ENCODE measurements at places on chromosomes 2 and 18. TPM values are rescaled to one million over a fixed set of nuclear protein-coding genes. Genes with fewer than 3 reads are reported as not detected.

DNA sequence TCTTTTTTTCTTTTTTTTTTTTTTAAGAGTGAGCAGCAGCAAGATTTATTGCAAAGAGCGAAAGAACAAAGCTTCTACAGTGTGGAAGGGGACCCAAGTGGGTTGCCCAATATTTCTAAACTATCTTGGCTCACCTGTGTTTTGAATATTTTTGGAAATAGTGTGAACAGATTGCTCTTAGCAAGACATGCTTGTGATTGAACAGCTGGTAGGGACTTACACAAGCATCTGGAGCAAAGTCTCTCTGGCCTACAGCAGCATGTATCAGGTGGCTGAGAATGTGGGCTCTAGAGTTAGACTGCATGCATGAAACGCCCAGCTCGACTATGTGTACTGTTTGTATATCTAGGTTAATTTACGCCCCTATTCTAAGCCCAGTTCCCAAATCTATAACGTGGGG is 40.3 kb upstream of the FBXO11 start:
- no peak for DNase-seq

GRCh38 chr2:109270505-109271312 is 141.7 kb downstream of the SH3RF3 start:
- DNase-seq, result no peak

DNA sequence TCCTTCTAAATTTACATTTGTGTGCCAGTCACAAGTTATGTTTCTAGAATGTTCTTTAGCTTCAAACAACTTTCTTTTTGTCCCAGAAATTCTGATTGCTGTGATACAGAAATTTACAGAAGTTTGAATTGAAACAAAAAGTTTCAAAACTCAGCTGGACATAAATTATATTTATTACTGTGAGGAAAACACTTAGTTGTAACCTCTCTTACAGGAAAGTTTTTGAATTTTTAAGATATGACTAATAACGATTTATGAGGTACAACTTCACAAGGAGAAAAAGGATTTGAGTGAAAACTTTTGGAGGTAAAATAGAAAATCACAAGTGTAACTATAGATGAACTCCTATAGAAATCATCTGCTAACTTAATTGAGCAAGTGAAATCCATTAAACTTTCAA is 205.3 kb downstream of the TMEM247 start:
- DNase-seq, result no peak

- no peak for DNase-seq
Observed at GRCh38 chr18:23779696-23780303, 90.5 kb downstream of the LAMA3 start.

SMAD2 gene
- total RNA-seq, result 97.8 TPM

DNA sequence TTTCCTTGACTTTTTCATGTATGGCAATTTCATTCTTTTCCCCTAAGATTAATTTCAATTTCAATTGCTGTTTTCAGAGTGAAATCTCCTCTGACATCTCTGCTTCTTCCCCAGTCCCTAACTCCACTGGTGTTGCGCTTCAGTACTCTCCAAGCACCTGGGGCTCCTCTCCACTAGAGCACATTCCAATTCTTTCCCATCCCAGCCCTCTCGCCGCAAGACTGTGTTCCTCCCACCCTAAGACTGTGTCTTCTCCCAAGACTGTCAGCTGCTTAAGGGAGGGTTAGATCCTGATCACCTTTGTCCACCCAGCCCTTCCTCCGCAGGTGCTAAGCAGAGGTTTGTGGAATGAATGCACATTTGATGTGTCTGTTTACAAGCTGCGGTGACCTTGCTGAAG is 255.7 kb upstream of the CCDC68 start:
- DNase-seq, result no peak

DNA sequence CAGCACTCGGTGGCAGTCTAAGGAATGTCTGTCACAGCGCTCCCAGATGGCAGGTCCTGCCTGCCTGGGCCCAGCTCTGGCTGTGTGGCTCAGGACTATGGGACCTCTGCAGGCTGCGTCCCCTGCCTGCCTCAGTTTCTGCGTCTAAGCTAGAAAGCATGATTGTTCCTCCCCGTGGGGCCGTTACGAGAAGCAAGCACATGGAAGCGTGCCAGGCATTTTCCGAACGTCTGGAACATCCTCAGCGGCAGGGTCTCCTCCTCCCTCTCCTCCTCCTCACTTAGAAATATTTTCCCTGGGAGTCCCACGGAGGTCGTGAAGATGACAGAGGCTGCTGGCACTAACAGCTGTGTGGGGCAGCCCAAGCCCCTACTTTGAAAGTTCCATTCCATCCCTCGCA is 43.3 kb downstream of the LRRFIP1 start:
- DNase-seq, result no peak

GRCh38 chr2:180040146-180040925 is 33.2 kb upstream of the CWC22 start:
- DNase-seq, result no peak

DNA sequence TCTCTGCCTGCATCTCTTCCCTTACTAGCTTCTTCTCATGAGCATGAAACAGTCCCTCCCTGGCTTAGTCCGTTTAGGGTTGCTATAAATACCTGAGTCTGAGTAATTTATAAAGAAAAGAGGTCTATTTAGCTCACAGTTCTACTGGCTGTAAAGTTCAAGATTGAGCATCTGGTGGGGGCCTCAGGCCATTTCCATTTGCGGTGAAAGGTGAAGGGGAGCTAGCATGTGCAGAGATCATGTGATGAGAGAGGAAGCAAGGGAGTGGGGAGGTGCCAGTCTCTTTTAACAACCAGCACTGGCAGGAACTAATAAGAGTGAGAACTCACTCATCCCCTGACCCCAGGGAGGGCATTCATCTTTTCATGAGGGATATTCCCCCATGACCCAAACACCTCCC is 26.8 kb downstream of the RHBDD1 start:
- DNase-seq, result no peak

DNA sequence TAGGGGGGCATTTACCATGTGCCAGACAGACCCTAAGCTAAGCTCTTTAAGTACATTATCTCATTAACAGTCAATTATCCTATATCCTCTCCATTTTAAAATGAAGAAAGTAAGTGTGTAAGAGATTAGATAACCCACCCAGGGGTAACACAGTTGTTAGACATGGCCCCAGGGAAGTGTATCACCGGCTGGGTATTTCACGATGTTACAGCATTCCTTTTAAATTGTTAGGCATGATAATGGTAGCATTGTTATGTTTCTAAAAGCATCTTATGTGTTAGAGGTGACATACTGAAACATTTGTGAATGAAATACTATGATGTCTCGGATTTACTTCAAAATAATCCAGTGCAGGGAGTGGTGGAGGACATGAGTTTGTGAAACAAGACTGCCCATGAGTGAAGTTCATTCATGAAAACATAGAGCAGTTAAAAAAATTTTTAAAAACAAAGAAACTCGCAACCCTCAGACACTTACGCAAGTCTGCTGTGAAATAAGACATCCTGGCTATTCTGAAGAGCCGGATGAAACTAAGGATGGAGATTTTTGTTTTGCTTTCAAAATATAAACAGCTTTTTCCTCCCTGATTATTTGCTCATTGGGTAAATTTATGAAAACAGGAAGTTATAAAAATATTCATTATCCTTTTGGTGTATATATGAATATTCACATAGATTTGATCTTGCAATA is 54.9 kb downstream of the IL1RL2 start:
- peak; percentile 1 for DNase-seq

LIMS4 gene
- total RNA-seq, result 1.0 TPM

GRCh38 chr2:55408098-55408882 is 11.4 kb downstream of the CCDC88A start:
- no peak for DNase-seq

PAIP2B gene
- 21.5 TPM for total RNA-seq

DNA sequence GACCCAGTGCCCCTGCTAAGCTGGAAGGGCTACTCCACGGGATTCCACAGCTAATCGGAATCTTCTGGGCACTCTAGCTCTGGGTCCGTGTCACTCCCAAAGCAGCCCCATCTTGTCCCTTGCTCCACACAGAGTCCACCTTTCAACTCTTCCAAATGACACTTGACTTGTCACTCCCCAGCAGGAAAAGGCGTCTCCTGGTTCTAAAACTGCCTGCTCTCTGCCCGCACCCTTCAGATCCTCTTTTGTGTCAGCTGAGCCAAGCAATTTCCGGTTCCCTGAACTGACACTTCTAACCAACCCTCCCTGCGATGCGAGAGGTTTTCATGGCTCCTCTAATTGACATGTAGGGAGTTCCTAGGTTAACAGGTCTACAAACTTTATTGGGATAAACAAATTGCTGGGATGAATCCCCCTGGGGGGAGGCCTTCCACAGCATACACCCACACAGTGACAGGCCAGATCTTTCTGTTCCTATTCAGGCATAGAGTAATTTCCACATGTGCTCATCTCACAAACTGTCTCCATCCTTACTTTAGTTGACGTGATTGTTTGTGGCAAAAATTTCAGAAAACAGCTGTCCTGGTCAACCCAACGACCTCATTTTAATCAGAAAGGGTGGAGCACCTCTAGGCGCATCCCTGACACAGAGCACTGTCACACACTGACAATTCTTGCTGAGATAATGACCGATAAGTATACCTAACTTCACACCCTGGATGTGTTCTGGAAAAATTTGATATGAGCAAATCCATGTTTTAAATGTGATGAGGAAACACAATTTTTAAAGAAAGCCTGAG is 104.9 kb downstream of the RBMS1 start:
- no peak for DNase-seq

PPP1R1C gene
- 7.4 TPM for total RNA-seq

- DNase-seq, result no peak
Observed at GRCh38 chr2:195304310-195304709, 352.7 kb upstream of the SLC39A10 start.

ANKRD36C gene
- total RNA-seq, result 47.0 TPM

DNA sequence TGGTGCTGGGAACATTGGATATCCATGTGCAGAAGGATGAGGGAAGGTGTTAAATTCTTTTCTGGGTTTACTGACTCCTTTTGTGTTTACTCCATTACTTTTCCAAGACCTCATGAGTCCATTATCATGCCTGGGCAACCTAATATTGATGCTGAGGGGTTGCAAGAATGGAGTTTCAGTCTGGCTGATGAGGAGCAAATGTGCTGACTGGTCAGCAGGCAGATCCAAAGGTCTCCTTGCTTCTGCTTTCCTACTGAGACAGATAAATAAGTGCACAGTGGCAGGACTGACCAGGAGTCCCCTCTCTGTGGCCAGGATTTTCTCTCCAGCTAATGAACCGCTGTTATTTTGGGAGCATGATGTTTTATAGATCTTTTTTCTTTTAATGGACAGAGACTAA is 43.6 kb upstream of the WIPF1 start:
- no peak for DNase-seq

MFSD6 gene
- 21.8 TPM for total RNA-seq

DNA sequence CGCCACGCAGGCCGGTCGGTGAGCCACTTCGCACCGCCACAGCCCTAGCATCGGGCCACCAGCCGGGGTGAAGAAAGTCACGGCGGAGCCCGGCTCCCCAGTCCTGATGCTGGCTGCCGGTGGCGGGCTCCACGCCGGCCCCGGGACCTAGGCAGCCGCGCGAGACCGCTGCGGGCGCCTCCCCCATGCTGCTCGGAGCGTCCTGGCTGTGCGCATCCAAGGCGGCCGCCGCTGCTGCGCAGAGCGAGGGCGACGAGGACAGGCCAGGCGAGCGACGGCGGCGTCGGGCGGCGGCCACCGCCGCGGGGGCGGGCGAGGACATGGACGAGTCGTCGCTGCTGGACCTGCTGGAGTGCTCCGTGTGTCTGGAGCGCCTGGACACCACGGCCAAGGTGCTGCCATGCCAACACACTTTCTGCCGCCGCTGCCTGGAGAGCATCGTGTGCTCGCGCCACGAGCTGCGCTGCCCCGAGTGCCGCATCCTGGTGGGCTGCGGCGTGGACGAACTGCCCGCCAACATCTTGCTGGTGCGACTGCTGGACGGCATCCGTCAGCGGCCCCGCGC is 433 bp downstream of the SH3RF3 start:
- DNase-seq, result no peak

GRCh38 chr18:621291-622043 is 24.7 kb downstream of the CLUL1 start:
- DNase-seq, result no peak

DNA sequence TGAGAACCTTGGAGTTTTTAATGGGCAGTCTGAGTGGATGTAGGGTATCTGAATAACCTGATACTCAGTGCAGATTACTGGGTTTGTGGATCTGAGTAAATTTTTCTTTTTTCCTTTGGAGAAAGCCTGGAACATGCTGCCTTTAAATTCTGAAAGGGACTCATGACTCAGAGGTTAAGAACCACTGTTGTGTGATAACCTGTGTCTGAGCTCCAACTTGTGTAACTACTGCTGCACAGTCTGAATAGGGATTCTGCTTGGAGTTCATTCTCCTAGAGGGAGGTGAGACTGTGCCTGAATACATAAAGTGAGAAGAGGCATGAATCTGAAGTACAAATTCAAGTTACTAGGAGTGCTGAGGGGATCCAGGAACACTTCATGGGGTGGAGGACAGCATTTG is 36.2 kb downstream of the KDM3A start:
- DNase-seq, result no peak

DNA sequence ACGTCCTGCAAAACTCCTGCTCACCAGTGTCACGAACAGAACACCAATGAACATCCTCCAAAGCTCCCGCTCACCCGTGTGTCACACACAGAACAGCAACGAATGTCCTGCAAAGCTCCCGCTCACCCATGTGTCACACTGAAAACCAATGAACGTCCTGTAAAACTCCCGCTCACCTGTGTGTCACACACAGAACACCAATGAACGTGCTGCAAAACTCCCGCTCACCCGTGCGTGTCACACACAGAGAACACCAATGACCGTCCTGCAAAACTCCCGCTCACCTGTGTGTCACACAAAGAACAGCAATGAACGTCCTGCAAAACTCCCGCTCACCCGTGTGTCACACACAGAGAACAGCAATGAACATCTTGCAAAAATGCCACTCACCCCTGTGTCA is 20.5 kb upstream of the FAM110C start:
- DNase-seq, result no peak

DNA sequence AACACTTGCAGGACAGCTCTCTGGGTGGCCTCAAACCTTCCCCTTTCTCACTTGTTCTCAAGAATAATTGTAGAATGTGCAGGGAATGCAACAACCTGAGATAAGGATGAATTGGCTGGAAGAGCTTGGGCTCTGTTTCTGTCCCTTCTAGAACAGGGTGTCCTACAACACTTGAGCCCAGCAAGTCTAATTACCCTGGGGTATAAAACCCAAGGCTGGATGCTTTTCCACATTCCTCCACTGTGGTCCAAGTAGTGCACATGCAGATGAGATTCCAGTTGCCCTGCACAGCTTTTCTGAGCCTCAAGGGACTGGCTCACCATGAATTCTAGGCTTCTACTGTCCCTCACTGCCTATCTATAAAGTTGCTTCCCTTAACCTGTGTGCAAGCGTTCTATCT is 140.8 kb upstream of the SPATS2L start:
- no peak for DNase-seq

GLI2 gene
- total RNA-seq, result 28.6 TPM

NLRC4 gene
- not detected for total RNA-seq

- no peak for DNase-seq
Observed at GRCh38 chr18:76620321-76621170, 125.5 kb upstream of the ZNF516 start.

IL1F10 gene
- not detected for total RNA-seq

GRCh38 chr2:174461221-174461620 is 25.6 kb downstream of the GPR155 start:
- DNase-seq, result no peak

GRCh38 chr18:48709371-48710062 is 170.7 kb downstream of the CTIF start:
- DNase-seq, result no peak

GRCh38 chr2:122072666-122073065 is 317.2 kb downstream of the TSN start:
- no peak for DNase-seq
